ENCODE measurements at places on chromosomes 3 and 15.

DNA sequence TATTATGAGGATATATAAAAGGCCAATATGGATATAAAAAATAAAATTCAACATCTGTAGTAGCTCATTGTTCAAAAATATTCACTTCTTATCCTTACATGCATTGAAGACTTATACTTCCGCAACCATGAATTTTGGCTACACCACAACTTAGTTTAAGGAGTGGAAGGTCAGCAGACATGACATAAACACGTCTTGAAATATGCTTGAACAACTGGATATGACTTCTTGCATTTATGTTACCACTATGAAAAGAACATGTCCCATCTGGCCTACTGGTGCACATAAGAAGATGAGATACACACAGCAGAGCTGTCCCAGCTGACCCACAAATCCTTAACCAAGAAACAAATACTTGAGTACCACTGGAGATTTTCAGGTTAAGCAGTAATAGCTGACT, 52.1 kb downstream of the MYO9A start:
- no peak for DNase-seq

DNA sequence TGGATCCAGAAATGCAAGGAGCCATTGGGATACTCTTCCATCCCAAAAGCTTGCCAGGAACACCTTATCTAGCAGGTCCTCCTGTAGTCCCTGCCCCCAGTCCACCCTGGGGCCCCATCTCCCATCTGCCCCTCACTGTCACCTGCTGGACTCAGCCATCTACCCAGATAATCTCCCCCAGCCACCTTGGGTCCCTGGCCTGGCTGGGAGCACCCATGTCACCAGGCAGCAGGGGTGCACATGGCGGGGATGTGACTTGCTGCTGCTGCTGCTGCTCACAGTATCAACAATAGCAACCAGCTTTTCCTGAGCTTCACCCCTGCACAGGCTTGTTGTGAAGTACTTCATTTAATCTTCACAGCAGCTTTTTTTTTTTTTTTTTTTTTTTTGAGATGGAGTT, 12.6 kb downstream of the PTH1R start:
- no peak for DNase-seq

- DNase-seq: no peak
These were observed 184.4 kb downstream of the RORA start for GRCh38 chr15:61044723-61045122.

- no peak for DNase-seq
These were observed 442.9 kb downstream of the ERC2 start for GRCh38 chr3:56025326-56025725.

GRCh38 chr3:33855884-33856546, 57.6 kb downstream of the PDCD6IP start:
- no peak for DNase-seq

DNA sequence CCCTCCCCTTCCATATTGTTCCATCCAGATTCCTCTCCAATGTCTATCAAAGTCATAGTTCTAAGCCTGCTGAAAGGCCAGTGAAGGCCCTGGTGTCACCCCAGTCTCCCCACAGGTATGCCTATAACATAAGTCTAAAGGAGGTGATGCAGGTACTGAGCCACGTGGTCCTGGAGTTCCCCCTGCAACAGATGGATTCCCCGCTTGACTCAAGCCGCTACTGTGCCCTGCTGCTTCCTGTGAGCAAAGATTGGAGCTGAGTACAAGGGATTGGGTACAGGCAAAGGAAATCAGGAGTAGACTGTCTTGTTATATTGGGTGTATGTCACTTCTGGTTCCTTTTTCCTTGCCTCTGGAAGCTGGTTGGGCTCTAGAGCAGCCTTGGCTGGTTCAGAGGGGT, 8.2 kb downstream of the EIF2B5 start:
- no peak for DNase-seq

GRCh38 chr15:48859426-48859825, 18.5 kb upstream of the EID1 start:
- DNase-seq: no peak

DNA sequence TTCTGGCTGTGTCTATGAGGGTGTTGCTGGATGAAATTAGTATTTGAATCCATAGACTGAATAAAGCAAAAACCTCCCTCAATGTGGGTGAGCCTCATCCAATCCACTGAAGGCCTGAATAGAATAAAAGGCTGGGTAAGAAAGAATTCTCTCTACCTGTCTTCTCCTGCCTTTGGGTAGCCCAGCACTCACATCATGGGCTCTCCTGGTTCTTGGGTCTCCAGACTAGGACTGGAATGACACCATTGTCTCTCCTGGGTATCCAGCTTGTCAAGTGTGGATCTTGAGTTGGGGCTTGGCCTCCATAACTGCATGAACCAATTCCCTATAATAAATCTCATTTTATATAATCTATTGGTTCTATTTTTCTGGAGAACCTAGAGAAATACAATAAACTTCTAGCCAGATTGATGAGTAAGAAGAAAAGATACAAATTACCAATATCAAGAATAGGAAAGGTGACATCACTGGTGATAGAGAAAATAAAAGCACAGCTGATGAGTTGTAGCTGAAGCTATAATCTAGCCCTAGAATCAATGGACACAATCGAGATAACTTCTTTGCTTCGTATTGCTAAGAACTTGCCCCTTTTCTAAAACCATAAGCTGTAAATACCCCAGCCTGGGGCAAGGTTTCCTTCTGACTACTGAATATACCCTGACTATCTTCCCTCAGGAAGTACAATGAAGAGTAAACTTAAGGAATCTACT, 106.4 kb downstream of the ANO10 start:
- no peak for DNase-seq

DNA sequence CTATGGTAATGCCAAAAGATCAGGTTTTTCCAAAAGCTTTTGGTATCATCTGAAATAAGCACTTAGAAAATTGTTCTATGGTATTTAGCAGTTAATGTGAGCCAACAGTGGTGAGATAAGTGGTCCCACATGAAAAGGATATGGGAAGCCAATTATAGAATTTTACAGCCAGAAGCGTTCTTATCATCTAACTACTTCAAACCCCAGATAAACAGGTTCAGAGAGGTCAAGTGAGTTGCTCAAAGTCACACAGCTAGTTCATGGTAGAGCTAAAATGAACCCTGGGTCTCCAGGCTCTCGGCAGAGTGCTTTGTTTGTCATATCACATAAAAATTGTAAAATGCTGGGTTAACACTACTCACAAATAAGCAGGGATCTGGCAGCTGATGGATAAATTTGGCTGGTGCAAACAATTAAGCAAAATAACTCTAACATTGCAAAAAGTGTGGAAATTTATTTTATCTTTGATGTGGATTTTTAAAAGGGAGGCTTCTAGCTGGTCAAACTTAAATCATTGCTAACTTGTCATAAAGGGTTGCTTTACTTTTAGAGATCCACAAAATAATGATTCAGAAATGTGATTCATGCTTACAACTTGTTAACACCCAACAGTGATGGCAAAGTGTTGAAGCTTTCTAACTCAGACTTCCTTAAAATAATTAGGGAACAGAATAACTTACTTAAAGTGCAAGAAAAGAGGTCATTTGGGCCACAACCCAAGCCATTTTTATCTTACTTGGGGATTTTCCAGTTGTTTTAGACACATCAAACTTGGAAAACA, 202.8 kb upstream of the TBC1D5 start:
- DNase-seq: no peak

Data from activated naive CD4-positive, alpha-beta T cell treated with Interleukin-2 at 50 U/mL for 16 hours (primary cell).